ENCODE measurements at places on chromosomes 4 and X. TPM values are rescaled to one million over a fixed set of nuclear protein-coding genes. Genes with fewer than 3 reads are reported as not detected.

GRCh38 chr4:176376032-176376614 lies 56.4 kb downstream of the SPCS3 start:
- no peak for DNase-seq

- DNase-seq, result peak; percentile 14
Measured at GRCh38 chr4:151679231-151679630, 81.6 kb downstream of the GATB start.

- no peak for DNase-seq
Measured at GRCh38 chrX:10884246-10884645, 226.9 kb upstream of the HCCS start.

DNA sequence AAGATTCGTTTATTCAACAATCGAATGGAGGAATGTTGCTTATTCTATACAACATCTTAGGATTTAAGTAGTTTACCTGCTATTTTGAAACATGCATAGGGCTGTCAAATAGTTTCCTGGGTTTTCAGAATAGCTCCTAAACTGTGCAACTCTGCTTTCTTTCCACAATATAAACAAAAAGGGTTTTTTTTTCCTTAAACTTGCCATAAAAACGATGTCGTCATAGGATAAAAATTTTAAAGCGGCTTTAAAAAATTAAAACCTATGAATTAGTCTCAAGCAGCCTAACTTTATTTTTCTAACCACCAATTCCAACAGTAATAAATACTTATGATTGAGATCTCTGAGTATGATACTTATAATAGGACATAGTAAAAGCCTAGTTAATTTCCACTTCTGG lies 21.6 kb upstream of the STIM2 start:
- DNase-seq, result no peak

GRCh38 chrX:119986203-119986602 lies 42.7 kb upstream of the NKAP start:
- no peak for DNase-seq

GRCh38 chr4:47484168-47484567 lies 907 bp upstream of the ATP10D start:
- no peak for DNase-seq

DNA sequence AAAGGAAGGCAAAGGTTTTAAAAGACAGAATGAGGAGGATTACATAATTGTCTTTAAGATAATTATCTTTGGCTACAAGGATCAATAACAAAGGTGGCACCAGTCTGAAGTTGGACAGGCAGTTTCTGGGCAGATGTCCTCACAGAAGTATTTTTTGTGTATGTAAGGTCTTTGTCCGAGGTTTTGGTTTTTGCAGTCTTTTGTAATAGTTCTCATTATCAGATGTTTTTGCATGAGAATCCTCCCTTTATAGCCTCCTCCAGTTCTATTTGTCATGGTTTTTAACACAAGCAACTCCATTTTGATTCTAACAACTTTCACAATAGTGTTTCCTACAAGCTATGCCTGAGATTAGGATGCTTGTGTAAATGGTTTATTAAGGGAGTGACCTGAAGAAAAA lies 286.2 kb downstream of the IL1RAPL2 start:
- DNase-seq, result no peak

DNA sequence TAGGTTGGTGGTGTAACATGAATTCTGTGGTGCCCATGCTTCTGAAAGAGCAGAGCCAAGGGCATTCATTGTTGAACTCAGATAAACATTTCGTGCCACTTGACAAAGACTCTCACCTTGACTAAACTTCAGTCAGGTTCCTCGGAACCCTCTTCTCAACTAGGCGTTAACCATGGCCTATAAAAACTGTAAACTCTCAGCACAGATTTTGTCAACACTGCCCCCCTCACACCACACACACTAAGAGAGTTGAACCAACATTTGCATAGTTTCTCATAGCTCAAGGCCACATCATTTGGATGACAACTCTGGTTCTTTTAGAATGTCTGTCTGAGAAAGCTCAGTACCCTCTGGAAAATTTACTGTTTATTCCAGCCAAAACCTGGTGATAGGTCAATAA lies 28.1 kb downstream of the CASP6 start:
- no peak for DNase-seq

DNA sequence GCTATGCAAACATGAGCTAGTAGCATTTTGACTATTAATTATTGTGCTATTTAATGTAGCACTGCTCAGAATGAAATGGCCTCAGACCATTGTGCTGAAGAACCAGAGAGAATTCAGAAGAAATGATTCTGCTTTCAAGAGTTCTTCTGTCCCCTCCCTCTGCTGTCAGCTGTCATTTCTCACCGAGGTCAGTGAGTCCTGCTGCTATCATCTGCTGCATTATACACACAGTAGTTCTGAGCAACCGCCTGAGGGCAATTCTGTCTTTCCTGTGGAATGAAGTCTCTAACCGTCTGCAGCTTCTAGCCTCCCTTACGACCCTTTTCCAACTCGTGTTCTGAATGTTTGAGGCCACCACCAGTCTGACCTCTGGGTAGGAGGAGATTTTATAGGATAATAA lies 249.4 kb downstream of the HNRNPD start:
- no peak for DNase-seq

DNA sequence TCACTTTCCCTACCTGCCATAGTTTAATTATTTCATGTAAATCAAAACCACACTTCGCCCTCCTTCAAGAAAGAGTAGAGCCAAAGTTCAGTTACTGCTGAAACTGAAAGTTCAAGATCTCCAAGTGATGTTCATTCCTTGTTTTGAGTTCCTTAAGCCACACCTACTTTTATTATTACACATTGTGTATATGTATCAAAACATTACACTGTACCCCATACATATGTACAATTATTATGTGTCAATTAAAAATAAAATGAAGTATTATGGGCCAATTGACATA lies 892.3 kb upstream of the NDST4 start:
- DNase-seq, result no peak

DNA sequence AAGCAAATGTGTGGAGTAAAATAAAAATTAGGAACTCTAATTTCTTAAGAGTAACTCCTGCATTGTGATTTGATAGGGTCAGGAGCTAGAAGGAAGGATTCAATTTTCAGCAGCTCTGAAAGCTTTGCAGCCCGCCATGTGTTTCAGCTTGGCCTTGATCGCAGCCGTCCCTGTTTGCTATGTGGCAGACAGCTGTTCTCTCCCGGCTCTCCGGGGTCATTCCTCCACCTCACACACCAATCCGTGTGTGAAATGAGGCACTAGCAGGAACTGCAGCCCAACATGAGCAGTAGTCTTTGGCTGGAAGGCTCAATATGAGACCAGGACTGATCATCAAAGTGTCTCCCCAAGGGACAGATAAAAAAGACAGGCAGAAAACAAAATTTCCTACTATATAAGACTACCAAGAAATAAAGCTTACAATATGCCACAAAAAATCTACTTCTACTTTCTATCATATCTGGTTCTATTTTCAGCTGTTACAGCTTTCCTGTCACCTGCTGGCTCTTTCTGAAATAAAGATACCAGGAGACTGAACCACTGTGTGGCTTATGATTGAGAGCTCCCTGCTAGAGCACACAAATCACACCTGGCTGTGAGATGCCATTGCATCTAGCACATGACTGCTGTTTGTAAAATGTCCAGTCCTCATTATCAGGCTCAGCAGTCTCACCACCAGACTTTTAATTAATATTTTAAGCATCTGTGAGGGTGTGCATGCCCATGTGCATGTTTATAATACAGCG lies 44.1 kb upstream of the SEC24B start:
- DNase-seq, result no peak

DNA sequence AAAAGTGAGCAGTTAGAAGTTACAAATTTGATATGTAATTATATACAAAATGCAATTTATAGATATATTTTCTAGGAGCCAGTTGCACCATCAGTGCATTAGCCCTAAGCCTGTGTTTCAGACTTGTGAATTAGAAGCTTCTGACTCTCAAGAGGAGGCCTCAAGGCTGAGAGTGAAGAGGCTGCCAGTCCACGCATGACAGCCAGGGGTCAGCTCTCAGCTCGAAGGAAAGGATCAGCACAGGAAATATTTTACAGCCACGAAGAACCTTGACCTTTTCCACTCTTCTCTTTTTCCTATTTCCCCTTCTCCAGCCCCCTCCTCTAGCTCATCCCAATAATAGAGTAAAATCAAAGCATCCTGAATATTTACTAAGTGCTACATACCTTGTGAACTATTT lies 642.4 kb downstream of the TRIML1 start:
- no peak for DNase-seq

DNA sequence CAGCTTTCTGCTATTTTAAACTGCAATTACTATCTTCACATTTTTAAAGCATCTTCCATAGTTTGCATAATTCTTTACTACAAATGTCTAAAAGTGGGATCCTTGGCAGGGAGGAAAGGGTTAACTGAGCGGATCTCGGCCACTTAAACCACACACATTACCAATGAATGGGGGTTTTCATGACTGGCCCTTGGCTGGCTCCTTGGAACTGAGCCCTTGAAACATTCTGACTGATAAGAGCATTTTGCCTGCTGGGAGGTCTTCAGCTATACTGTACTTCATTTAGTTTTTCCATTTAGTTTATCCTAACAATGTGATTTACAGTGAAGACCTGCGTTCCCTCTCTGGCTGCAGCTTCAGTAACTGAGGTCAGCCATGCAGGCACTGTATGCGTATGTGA lies 31.7 kb upstream of the MFAP3L start:
- no peak for DNase-seq

- no peak for DNase-seq
Measured at GRCh38 chr4:77028246-77028645, 47.5 kb downstream of the CCNI start.

GRCh38 chrX:13180807-13181206 lies 136.4 kb upstream of the FAM9C start:
- no peak for DNase-seq

DNA sequence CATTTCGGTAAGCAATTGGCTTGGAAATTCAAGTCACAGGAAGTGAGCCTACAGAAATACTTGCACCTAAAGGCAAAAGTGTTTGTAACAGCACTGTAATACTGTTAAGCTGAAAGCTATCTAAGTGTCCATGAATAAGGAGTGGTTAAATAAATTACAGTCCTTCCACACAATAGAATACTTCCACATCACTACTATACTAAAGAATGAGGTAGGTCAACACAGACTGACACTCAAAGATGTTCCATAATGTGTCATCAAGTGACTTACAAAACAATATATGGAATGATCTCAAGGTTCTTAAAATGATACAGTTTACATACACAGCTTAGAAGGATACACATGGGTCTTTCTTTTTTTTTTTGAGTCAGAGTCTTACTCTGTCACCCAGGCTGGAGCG lies 27.0 kb downstream of the SLC10A6 start:
- DNase-seq, result no peak

GRCh38 chrX:7330971-7331746 lies 183.2 kb upstream of the PUDP start:
- no peak for DNase-seq

Gene PDE6B
- 0.83 TPM for total RNA-seq

Gene TXK
- total RNA-seq, result 1.1 TPM

Gene HAND2
- 8.9 TPM for total RNA-seq

Gene FAAH2
- 9.4 TPM for total RNA-seq

Gene FGA
- total RNA-seq, result 15,070 TPM

Gene MTNR1A
- total RNA-seq, result not detected

Gene ARMCX2
- total RNA-seq, result 2.3 TPM

Gene AASDH
- total RNA-seq, result 5.4 TPM

Gene AREG
- total RNA-seq, result 0.18 TPM

Gene SORBS2
- 126 TPM for total RNA-seq

Gene CRMP1
- 0.13 TPM for total RNA-seq

Data from left lobe of liver (tissue), 2 donors.